Right lung (tissue), 10 donors: ENCODE measurements at places on chromosomes 4 and X. TPM values are rescaled to one million over a fixed set of nuclear protein-coding genes. Genes with fewer than 3 reads are reported as not detected.

The HSD17B13 gene
- polyA plus RNA-seq = 0.94 TPM

The F8A2 gene
- polyA plus RNA-seq = not detected

The ARMCX1 gene
- 57.8 TPM for polyA plus RNA-seq

The PABPC1L2B gene
- polyA plus RNA-seq = not detected

The TMEM156 gene
- 0.63 TPM for polyA plus RNA-seq

The UGT2B10 gene
- 1.7 TPM for polyA plus RNA-seq

The LUZP4 gene
- polyA plus RNA-seq = not detected

The SLBP gene
- 70.7 TPM for polyA plus RNA-seq

- DNase-seq = no peak
Observed at GRCh38 chr4:155944516-155944915, 9.2 kb downstream of the CTSO start.

GRCh38 chr4:31275906-31276305 lies 555.7 kb downstream of the PCDH7 start:
- no peak for DNase-seq

DNA sequence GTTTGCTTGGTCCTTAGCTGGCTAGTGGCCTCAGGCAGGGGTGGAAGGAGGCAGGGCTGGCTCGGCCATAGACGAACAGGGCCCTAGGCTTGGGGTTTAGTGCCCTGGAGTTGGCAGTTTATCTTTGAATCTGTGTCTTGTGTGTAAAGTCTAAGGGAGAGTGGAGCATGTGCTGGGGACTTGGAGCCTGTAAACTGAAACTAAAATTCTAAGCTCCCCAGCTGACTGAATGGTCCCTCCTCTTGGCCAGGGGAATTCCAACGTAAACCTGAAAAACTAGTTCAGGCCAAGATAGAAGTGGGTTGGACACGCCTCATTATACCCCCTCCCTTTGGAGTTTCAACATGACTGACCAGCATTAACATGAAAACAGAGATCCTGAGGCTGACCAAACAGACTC lies 46.1 kb upstream of the GPR78 start:
- peak; percentile 65 for DNase-seq

DNA sequence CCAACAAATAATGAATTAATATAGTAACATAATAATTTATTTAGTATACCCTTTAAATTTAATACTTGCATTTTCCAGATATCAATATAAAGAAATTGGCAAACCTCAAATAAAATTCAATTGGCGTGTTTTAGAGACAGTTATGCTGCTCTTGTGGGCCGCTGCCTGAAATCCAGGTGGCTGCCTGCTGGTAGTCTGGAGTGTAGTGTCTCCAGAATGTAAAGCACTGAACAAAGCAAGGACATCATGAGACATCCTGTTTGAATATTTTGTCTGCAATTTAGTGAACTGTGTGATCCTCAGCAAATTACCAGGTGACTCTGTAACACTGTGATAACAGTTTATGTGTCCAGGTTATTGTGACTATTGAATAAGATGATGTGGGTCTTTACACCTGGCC lies 29.9 kb downstream of the ZFP42 start:
- DNase-seq = no peak

GRCh38 chrX:43481576-43481975 lies 174.5 kb upstream of the MAOA start:
- DNase-seq = no peak

DNA sequence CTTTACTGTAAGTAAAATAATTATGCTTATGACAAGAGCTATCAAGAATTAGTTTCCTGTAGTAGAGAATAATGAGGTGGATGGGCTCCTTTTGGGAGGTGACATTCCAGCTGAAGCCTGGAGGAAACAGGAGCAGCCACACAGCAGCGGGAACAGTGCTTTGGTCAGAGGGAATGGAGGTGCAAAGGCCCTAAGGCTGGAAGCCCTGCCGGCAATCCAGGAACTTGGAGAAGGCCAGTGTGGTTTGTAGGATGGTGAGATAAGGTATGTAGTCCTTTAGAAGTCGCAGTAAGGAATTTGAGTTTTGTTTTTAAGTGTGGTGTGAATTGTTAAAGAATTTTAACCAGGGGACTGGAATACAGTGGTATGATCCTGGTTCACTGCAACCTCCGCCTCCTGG lies 8.1 kb downstream of the TMEM131L start:
- DNase-seq = no peak

DNA sequence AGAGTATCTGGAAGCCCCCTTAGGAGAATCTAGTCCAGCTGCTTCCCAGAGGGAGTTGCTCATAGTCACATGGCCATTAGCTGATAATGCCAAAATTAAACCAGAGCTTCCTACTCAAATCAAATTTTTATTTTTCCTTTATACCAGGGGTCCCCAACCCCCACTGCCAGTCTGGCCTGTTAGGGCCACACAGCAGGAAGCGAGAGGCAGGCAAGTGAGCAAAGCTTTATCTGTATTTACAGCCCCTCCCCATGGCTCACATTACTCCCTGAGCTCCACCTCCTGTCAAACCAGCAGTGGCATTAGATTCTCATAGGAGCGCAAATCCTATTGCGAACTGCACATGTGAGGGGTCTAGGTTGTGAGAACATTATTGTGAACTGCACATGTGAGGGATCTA lies 19.2 kb upstream of the TNIP3 start:
- no peak for DNase-seq

DNA sequence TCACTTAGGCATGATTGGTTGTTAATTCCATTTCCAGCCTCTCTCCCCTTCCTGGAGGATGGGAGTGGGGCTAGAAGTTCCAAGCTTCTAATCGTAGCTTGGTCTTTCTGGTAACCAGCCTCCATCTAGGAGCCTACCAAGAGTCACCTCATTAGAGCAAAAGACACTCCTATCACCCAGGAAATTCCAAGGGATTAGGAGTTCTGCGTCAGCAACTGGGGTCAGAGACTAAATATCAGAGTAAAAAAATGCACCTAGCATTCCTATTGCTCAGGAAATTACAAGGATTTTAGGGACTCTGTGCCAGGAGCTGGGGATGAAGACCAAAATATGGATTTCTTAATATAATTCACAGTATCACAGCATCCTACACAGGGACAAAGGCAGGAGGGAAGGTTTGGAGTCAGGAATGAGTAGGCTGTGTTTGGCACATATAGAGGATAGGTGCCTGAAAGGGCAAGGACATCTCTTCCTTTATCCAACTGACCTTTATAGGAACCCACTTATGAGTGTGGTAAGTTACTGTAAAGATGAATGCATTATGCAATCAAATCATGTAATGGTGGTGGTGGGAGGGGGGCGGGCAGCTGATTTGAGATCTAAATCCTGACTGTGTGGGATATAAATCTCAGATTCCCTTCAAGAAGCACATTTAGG lies 30.5 kb upstream of the LIMCH1 start:
- no peak for DNase-seq

DNA sequence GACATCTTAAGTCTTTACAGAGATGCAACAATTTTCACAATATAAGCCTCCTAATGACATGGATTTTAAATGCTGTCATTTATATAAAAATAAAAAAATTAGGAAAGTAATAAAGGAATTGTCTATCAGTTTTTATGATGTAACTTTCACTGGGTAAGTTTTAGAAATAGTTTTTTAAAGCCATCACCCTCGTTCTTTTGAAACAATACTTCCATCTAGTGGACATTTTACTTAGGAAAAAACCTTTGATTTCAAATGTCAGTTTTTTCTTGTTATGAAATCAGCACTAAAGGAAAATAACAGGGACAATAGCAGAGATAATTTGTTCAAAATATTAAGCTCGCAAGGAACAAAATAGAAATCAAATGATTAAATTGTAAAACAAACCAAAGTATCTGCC lies 24.3 kb upstream of the NDNF start:
- DNase-seq = no peak

GRCh38 chrX:107628662-107629539 lies 591 bp downstream of the PRPS1 start:
- DNase-seq = peak; percentile 23

DNA sequence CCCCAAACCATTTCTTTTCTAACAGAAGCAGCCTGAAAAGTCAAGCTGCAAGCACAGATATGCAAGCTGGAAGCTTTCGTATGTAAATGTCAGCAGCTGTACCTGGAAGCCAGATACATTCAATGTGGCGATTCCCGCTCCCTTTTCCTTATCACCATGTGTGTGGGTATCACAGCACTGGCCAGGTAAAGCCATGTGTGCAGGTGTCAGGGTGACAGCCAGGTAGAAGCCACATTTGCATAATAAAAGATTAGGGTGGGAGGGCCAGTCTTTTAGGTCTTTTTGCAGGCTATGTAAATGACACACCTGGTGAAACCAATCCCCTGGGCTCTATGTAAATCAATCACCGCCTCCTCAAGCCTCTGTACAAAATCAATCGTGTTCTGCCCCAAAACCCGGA lies 50.1 kb downstream of the RXFP1 start:
- DNase-seq = no peak

DNA sequence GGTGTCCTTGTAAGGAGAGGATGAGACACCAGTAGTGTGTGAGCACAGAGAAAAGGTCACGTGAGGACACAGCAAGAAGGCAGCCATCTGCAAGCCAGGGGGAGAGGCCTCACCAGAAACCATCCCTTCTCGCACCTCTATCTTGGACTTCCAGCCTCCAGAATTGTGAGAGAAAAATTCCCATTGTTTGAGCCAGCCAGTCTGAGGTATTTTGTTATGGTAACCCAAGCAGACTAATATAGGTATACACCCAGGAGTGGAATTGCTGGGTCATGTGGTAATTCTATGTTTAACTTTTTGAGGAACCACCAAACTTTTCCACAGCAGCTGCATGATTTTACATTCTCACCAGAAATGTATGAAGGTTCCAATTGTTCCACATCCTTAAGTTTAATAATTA lies 25.6 kb downstream of the ZDHHC9 start:
- no peak for DNase-seq
